ENCODE measurements at places on chromosomes 1 and 21.

DNA sequence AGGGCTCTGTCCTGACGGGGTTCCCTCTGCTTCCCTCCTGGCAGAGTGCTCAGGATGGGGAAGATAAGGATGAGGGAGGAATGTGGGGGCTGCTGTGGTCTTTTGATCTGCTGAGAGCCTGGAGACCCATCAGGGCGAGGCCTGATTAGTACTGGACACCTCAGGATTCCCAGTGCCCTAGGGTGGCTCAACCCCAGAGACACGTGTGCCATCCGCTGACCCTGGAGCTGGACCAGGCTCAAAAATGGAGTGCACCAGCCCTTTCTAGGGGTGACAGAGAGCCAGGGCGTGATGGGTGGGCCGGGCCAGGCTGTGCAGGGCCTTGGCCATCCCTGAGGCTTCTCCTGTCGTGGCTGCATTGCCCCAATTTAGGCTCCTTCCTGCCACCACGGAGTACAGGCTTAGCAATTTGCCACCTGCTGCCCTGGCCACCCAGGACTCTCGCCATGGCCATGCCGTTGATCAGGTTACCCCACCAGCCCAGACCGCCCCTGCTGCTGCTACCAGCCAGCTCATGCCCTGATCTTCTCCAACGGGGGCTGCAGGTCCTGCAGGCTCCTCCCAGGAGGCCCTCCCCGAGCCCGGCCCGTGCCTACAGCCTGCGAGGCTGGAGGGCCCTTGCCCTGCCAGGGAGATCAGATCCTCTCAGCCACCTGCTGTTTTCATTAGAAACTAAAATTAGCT is 9.5 kb downstream of the WNT4 start:
- DNase-seq: no peak

DNA sequence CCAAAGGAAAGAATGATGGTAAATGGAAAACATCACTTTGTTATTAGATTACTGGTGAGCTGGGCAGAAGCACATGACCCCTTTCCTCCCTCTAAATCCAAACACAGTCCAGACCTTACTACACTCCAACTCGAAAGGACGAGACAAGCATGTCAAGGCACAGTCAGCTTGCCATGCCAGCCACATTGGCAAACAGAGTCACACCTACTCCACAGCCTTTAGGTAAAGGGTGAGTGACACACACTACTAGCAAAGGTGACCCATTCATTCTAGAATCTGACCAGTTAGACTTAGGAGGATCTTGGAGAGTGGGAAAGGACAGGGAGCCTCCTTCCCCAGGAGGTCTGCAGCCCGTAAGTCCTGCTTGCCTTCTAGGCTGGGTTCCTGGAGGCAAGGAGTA is 3.0 kb downstream of the SLC44A3 start:
- no peak for DNase-seq

DNA sequence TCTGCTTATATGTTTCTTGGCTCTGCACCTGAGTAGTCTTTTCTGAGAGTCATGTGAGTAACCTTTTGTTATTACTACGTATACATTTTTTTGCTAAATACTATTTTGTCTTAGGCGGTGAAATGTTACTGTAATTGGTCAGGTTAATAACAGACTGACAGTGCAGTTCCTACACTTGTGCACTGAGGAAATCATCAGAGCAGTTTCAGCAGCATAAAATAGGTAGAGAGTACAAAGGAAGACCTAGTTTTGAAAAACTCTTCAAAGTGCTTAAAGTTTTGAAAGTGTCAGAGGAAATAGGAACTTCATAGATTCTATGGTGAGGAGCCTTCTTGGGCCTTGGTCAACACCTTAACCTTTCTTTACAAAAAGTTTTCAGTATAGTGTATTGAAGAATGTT is 11.1 kb downstream of the ATF6 start:
- no peak for DNase-seq

DNA sequence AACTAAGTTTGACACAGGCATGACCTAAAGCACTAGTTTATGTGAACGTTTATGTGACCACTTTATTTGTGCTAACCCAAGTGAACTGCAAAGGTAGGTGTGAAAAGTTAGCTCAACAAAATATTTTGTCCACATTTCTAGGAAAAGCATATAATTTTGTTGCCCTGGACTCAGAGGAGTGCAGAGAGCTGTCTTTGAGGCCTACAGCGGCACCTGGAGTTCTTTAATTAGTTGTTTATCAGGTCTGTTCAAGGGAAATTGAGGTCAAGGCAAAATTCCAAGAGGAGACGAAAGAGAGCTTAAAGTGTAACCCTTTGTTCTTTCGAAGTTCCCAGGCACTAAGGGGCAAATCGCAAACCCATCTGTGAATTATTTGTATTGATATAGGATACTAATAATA is 1.3 kb downstream of the GIPC2 start:
- DNase-seq: no peak

- no peak for DNase-seq
Measured at GRCh38 chr1:156754219-156754618, 2.7 kb upstream of the HDGF start.

- no peak for DNase-seq
Measured at GRCh38 chr1:206609229-206609991, 2.9 kb downstream of the EIF2D start.

DNA sequence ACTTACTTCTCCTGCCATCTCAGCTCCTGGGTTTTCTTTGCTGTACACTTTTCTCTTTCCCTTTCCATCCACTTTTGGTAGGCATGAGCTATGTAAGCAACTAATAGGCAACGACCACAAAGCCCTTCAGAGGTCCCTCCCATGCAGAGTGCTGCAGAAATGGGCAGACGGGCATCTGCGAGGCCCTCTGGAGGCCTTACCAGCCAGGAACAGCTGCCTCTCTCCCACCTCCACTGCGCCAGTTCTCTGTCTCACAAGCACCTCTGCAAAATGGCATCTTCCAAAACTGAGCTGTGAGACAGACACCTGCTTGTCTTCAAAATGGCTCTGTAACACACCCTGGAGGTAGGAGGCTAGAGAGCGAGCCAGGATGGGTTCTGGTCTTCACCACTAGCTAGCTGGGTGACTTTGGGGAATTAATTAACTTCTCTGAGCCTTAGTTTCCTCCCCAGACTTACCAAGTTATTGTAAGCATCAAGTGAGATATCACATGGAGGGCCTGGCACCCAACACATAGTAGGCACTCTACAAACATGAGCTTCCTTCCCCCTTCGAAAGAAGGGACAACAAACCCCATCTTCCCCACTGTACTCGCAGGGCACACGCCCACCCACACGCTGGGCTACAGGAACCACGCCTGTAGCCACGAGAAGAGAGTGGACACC is 62.0 kb downstream of the BCAR3 start:
- DNase-seq: no peak

DNA sequence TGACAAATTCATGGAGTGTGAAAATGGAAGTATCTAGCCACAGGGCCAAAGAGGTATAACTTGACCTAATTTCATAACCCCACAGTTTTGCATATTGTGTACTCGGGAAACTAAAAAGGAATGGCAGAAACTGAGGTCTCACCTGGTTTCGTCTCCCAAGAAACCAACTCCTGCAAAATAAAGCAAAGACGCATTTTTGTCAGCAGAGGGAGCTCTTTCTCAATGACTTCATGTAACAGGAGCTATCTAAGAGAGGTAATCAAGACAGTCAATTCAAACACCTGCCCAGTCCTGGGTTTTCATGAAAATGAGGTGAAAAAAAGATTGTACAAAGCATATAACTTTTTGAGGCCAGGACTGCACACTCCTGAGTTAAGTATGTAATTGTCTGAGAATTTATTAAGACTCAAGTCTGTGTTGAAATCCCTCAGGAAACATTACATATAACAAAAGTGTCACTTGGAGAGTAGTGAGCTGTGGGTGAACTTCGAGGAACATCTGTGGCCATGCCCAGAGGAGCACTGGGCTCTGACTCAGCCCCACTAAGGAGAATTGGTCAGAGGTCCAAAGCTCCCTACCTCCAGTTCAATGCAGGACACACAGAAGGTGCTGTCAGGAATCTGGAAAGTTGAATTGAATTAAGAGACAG is 17.6 kb downstream of the FCRL4 start:
- peak; percentile 5 for DNase-seq

DNA sequence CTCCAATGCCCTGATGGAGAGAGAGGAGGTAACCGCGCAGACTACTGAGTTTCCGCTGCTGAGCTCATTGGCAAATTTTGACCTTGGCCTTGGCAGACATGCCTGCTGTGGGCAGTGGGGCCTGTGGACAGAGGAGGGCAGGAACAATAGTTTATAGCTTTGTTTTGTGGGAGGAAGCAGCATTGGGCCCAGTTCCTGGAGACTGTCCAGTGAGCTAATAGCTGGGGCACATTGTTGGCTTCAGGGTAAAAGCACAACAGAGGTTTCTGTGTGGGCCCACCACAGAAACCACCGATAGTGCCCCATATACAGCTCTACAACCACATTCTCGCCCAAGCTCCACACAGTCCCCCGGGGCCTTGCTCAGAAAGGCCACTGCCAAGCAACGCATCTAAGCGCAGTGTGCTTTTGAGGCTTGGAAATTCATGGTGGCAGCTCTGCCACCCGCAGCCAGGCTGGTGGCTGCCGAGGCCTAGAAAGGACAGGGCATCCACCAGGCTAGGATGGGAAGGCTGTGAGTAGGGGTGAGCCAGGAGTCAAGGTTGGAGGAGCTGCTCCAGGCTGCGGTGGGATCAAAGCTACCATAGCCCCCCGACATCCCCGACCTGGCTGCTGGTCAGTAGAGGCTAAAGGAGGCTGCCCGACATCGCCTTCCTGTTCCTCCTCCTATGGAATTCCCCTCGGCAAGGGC is 43.2 kb downstream of the NEK2 start:
- DNase-seq: no peak

DNA sequence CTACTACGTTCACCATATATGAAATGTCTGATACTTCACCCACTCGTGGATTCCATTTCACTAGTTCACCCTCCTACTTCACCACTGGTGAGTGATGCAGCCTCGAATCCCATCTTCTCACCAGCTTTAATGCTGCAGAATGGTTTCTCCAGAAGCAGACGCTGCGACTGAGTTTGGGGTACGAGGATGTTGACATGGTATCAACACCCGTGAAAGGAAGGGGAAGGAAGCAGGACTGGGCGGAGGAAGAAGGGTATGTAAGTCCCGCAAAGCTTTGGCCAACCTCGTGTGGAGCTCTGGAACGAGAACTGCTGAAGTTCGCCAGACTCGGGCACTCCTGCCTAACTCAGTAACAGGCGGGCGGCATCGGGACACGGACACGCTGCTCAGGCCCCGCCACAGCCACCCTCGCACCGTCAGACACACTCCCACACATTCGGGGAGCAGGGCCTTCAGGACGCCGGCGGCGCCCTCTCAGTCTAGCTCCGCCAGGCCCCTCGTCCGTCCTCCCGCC is 833 bp upstream of the DIP2A start:
- no peak for DNase-seq

DNA sequence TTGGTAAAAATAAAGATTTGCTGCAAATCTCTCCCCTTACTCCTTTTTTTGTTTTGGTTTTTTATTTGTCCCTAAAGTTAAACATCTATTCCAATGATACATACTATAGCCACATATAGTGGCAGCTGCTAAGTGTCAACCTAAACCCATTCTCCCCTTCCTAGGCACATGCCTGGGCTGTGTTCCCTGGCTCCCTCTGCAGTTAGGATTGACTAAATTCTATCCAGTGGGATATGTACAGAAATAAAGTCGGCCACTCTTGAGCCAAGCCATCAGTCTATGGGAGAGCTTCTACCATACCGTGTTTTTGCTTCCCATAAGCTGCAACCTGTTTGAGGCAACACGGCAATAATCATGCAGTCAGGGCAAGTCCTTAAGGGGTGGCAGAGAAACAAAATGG is 23.6 kb downstream of the MCOLN3 start:
- no peak for DNase-seq

DNA sequence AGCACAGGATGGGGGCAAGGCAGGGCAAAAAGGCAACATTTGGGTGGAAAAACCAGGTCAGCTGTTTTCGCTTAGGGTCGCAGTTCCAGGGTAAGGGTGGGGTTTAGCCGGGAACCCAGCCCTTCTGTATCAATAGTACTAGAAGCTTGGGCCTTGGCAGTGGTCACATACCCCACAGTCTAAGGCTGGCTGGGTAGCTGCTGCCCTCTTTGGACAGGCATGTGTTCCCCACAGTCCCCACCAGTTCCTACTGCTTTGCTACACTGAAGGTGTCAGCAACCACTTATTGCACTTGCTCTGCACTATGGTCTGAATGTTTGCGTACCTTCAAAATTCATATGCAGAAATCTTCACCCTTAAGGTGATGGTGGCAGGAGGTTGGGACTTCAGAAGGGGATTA is 349.8 kb downstream of the LTN1 start:
- no peak for DNase-seq

DNA sequence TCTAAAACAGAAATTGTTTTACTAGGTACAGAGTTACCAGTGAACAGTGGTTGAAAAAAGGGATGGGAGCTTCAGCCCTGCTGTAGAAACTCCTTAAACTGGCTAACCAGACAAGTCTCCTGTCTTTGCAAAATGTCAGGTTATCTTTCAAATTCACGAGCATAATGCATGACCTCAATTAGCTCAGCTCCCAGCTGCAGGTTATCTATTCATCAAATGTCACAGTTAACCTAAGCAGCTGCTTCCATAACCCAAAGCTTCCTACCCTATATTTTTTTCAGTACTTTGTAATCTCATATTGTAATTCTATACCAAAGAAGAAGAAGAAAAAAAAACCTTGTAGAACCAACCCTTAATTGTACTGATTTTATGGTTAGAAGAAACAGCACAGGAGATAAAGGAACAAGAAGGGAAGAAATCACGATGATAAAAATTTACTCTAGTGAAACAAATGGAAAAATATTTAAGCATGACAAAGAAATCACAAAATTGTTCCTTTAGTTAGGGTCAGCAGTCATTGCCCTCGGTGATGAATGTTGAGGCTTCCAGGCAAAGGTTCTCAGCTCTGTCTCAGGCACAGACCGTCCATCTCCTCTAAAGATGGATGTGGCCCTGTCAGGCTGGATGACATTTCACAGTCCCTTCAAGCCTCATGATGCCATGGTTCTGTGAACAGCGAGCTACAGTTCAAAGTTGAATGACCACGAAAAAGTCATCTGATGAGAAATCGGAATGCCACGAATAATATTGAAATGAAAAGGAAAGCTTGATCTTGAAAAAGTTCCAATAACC is 95.9 kb downstream of the PLD5 start:
- peak; percentile 85 for DNase-seq

DNA sequence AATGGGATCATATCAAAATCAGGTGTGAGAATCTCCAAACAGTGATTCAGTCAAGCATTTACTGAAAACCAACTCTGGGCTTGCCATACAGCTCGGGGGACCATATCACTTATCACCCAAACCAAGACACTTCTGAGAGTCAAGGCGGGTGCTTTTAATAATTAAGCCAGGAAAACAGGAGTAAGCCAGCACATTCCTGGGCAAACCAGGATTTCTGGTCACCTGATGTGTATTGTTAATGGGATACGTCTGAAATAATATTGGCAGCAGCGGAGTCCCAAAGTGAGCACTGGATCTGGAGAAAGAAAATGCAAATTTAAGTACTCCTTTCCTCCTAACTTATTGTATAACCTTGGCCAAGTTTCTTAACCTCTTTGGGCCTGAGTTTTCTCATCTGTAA is 17.6 kb downstream of the OSCP1 start:
- no peak for DNase-seq

Measured in NCI-H2081 treated with DMSO at 0.1 percent for 48 hours (cell line).